ENCODE measurements at places on chromosomes 3 and 15. TPM values are rescaled to one million over a fixed set of nuclear protein-coding genes. Genes with fewer than 3 reads are reported as not detected.

The FBLN2 gene
- 138 TPM for total RNA-seq

The SEMA6D gene
- total RNA-seq: 13.4 TPM

The RSRC1 gene
- total RNA-seq: 43.1 TPM

The XCR1 gene
- total RNA-seq: under 0.01 TPM

The RARB gene
- 9.4 TPM for total RNA-seq

The AP3B2 gene
- 0.17 TPM for total RNA-seq

The GPR27 gene
- under 0.01 TPM for total RNA-seq

The CCDC71 gene
- total RNA-seq: 17.8 TPM

The DUOX1 gene
- not detected for total RNA-seq

The CPB1 gene
- under 0.01 TPM for total RNA-seq

The ANKRD34C gene
- not detected for total RNA-seq

The MESP1 gene
- total RNA-seq: 1.3 TPM

The GNAT1 gene
- total RNA-seq: not detected

The CFAP100 gene
- total RNA-seq: not detected

The RHCG gene
- not detected for total RNA-seq

The CLDN16 gene
- under 0.01 TPM for total RNA-seq

The TMEM207 gene
- not detected for total RNA-seq

Measured in fibroblast of lung (primary cell).